Stimulated activated CD4-positive, alpha-beta T cell treated with anti-CD3 and anti-CD28 coated beads, Interleukin-1b, Interleukin-23, amount 100 ng/mL, for 1 hour (primary cell): ENCODE measurements at places on chromosomes 11 and 22.

- DNase-seq: no peak
These were observed 23.7 kb downstream of the JAML start for GRCh38 chr11:118200901-118201680.

DNA sequence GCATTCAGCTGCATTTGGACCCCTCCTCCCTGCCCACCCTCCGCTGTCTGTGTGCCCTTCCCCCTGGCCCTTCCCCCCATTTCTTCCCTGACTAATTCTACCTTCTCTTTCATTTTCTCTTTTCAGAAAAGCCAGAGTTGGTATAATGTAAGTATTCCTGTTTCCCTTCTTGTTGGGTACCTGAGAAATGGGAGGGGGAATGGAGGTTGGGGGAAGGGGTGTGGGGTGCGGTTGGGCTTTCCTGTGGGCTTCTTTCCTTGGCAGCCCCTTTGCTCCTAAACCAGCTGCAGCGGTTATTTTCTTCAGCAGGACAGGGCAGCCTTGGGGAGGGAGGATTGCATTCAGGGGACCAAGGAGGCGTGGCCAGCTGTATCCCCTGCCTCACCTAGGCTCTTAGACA lies 70.2 kb downstream of the SCN3B start:
- DNase-seq: no peak

DNA sequence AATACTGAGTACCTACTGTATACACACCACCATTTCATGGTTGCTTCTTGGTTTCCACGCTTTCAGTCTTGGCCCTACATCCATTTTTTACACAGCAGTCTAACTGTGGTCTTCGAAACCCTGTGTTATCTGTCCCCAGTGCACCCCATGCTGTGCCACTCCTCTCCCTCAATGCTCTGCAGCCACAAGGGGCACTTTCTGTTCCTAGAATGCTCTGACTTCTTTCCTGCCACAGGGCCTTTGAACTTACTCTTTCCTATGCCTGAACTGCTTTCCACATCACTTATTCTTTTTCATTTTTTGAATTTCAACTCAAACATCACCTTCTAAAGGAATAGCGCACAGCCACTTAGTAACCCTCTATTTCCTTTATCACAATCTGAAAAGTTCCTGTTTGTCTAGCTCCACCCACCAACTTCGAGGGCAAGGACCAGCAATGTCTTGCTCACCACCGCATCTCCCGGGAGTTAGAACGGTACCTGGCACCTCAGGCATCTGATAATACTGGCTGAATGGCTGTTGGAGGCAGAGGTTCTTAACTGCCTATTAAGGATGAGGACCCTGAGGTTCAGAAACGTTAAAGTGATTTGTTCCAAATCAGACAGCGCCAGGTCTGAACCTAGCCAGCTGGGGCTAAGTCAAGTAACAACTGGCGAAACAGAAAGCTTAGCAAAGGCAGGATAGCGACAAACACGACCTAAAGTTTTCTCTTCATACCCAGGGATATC lies 568 bp downstream of the ALG8 start:
- DNase-seq: no peak

GRCh38 chr22:41739576-41739975 lies 40.3 kb downstream of the MEI1 start:
- no peak for DNase-seq

GRCh38 chr11:3830730-3831129 lies 10.0 kb downstream of the RHOG start:
- DNase-seq: no peak

DNA sequence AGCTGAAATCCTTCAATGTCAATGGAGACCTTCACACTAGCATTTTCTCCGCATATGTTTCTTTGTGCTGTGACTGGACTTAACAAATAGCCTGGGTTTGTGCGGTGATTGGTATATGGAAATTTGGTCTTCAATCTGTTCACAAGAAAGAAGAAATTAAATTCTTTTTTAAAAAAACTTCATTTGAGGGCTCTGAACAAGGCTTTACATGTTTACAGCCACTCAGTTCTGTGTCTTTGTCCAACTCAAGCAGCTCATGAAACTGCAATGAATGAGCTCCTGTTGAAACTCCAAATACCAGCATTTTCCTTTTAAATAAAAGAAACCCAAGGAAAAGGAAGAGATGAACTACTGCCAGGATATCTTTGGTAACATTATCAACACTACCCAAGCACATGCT lies 57.3 kb downstream of the PIK3C2A start:
- DNase-seq: no peak

DNA sequence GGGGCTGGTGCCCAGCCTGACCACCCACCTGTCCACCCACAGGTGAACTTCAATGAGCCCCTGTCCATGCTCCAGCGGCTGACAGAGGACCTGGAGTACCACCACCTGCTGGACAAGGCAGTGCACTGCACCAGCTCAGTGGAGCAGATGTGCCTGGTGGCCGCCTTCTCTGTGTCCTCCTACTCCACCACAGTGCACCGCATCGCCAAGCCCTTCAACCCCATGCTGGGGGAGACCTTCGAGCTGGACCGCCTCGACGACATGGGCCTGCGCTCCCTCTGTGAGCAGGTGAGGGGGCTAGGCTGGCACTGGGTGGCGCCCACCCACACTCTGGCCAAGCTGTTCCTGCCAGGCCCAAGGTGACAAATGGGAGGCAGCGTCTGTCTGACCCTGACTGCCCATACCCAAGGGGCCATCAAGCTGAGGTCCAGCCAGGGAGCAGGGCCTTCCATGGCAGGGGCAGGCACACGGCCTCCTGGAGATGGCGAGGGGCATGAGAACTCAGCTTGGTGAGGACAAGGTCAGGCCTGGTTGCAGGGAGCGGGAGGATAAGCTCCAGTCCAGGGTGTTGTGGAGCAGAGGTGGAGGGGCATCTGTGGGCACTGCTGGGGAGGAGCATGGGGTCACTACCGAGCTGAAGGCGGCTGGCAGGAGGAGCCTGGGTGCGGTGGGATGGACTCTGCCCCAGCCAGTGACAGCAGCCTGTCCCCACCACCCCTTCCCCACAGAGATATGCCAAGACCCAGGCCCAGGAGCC lies 77.7 kb downstream of the MORC2 start:
- no peak for DNase-seq

- no peak for DNase-seq
These were observed 56.2 kb upstream of the CD82 start for GRCh38 chr11:44509296-44509695.

DNA sequence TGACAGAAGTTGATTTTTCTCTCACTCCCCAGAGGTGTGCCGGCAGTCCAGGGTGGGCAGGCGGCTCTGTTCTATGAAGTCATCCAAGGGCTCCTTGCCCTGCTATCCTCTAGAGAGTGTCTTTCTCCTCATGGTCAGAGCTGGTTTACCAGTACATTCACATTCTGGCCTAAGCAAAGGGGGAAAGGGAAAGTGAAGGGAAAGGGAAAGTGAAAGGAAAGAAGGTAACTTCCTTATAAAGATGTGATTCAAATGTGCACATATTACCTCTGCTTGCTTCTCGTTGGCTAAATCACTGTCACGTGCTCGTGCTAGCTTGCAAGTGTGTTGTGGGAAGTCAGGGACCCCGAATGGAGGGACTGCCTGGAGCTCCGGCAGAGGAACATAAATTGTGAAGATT lies 2.9 kb upstream of the HTATIP2 start:
- no peak for DNase-seq

- no peak for DNase-seq
These were observed 12.3 kb downstream of the MS4A4E start for GRCh38 chr11:60230681-60231080.

GRCh38 chr11:60867871-60868681 lies 734 bp downstream of the ZP1 start:
- no peak for DNase-seq

DNA sequence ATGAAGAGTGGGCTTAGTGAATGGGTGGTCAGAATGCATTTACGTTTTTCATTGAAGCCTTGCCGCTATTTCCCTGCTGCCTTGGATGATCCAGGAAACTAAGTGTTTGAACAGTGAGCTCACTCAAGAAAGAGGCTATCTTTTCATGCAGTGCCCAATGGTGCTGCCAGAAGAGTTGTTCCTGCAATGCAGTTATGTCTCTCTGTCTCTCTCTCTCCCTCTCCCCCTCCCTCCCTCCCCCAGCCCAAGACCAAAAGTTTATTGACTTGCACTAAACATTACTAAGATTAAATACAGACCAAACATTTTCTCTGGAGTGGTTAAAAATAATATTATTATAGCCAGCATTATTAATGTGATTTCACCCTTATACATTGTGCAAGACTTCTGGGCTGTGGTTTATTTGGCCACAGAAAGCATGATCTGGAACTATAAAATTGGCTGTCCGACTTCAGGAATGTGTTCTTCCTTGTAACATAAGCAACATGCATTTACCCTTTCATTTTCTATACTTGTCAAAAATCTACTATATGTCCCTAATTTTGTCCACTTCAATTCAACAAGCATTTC lies 6.6 kb upstream of the FUT4 start:
- no peak for DNase-seq

DNA sequence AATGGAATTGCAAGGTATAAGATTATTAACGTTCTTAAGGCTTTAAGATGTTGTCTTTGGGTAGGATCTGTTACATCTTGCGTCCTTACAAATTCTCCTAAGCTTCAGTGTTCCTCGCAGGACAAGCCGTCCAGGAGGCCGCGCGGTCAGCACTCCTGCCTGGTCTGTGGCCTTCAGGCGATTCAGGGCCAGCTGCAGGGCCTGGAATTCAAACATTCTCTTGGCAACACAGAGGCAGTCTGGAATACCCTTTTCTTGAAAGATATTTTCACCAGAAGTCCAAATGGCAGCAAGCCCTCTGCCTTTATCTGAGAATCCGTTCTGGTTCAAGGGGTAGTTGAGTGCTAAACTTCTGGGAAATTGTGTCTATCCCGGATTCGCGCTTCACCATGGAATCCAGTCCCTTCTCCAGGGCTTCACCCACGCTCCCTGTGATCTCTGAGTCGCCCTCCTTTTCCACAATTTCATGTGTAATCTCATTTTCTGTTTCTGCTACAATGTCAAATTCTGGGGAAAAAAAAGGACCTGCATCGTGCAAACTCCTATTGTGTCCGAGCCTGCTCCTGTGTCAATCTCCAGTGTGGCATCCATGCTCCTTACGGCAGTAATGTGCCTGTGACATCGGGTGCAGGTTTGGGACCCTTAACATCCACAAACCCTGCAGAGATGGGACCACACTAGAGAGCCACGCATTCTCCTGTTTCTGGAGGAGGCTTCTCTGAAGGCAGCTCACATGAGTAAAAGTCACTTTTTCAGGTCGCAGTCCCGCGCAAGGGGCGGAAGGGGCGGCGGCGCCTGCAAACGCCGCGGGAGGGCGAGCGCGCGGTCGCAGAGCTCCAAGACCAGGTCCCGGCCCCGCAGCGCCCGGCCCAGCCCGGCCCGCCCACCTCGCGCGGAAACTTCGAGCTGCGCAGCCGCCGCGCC lies 25.4 kb upstream of the SORL1 start:
- DNase-seq: no peak

DNA sequence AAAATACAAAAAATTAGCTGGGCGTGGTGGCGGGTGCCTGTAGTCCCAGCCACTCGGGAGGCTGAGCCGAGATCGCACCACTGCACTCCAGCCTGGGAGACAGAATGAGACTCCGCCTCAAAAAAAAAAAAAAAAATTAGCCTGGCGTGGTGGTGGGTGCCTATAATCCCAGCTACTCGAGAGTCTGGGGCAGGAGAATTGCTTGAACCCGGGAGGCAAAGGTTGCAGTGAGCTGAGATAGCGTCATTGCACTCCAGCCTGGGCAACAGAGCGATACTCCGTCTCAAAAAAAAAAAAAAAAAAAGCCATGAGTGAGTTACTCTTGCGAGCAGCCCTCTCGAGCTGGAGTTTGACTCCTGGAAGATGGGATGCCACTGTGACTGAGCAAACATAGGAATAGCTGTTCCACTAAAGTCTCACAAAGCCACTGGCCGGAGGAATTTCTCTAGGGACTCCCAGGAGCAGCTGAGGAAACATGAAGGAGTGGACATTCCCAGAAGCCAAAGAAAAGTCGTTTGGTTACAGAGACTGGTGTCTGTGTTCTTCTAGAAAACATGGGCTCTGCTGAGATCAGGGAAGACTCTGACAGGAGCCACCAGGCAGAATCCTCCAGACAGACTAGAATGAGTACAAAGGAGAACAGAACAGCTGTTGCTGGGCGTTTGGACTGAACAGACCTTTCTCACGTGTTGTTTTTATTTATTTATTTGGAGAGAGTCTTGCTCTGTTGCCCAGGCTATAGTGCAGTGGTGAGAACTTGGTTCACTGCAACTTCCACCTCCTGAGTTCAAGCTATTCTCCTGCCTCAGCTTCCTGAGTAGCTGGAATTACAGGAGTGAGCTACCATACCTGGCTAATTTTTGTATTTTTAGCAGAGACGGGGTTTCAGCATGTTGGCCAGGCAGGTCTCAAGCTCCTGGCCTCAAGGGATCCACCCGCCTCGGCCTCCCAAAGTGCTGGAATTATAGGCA lies 32.4 kb upstream of the MYH9 start:
- no peak for DNase-seq

- DNase-seq: no peak
These were observed 23.5 kb downstream of the OR8B12 start for GRCh38 chr11:124519850-124520549.

DNA sequence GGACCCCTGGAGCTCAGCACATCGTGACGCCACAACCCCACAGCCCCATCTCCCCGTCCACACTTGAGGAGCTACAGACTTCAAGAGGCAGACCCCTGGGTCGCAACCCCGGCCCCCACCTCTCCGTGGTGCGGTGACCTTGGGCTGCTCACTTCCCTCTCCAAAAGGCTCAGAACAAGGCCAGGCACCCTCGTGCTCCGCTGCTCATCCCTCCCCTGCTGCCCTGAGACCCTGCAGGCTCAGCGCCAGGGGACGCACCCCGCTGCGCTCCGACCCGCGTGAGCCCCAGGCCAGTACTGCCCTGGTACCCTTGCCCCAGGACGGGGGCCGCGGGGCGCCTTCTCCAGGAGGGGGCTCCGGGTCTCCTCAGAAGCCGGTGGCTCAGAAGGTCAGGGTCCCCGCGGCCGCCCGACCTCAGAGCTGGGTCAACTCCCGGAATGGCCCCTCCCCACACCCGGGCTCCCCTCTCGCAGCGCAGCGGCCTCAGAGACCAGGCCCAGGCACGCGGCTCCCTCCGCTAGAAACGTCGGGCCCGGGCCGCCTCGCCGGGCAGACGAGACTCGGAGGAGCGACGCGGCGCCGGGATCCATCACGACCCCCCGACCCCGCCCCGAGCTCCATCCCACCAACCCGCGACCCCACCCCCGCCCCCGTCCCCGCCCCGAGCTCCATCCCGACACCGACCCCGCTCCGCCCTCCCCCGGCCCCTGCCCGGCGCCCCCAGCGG lies 563 bp downstream of the GATD1 start:
- no peak for DNase-seq

- no peak for DNase-seq
These were observed 557.7 kb downstream of the BRD1 start for GRCh38 chr22:49269928-49270327.

DNA sequence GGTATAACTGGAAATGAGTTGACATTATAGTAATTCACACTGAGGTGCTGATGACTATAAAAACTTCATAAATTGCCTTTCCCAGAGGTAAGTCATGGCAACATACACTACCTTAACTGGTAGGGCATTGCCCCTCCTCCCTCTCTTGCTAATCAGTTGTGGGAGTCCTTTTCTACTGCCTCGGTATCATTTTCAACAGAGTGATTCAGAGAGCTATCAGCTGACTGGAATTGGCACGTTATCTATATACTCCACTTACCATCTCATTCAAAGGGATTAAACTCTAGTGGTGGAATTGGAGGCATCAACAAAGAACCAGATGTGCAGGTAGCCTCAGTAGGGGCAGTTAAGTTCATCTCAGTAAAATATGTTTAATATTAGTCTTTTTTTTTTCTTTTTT lies 8.0 kb upstream of the NUP160 start:
- no peak for DNase-seq
